ENCODE measurements at places on chromosomes 2 and 18.

- DNase-seq: no peak
These were observed 63.7 kb downstream of the UXS1 start for GRCh38 chr2:106130251-106130998.

- DNase-seq: no peak
These were observed 115.6 kb upstream of the OTOS start for GRCh38 chr2:240255811-240256703.

DNA sequence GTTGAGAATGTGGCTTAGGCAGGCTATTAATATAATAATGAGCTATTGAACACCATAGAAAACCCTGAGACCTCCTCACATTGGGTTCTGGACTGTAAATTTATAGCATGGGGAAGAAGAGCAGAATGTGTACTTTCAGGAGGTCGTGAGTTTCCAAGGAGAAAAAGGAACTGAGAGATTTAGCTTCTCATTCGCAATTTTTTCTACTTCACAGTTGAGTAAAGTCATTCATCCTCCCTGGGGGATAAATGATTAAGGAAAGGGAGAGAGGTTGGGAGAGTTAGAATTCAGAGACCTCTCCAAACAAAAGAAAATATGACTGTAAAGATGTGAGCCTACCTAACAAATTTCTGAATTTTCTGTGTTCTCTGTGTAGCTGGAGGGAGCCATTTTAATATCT, 205.8 kb upstream of the CYRIA start:
- no peak for DNase-seq

DNA sequence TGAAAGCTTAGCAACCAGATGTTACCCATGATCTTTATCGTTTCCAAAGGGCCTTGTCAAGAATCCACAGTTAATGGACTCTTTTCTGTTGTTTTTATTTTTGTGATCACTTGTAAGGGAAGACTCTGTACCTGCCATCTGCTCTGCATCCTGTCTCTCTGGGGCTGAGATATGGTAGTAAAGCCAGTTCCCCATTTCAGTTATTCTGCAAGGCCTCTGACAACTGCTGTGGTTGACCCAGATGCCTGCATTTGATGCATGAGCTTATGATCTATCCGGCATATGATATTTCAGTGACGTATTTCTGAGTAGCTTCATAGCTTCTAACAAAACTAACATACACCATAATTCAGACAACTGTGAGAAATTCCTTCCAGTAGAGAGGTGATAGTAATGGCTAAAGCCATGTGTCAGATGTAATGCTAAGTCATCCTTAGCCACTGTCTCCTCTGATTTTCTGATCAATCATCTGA, 105.1 kb downstream of the TPO start:
- no peak for DNase-seq

DNA sequence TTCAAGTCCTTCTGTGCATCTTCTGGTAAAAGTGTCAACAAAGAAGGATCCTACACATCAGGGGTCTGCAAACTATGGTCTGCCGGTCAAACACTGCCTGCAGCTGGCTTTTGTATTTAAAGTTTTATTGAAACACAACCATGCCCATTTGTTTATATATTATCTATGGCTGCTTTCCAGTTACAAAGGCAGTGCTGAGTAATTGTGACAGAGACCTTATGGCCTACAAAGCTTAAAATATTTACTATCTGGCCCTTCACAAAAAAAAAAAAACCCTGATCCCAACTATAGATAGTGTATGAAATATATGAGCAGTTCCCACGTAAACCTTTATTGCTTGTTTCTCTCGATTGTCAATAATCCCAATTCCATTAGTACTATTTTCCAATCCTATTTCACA, 101.4 kb downstream of the RBMS1 start:
- DNase-seq: no peak

DNA sequence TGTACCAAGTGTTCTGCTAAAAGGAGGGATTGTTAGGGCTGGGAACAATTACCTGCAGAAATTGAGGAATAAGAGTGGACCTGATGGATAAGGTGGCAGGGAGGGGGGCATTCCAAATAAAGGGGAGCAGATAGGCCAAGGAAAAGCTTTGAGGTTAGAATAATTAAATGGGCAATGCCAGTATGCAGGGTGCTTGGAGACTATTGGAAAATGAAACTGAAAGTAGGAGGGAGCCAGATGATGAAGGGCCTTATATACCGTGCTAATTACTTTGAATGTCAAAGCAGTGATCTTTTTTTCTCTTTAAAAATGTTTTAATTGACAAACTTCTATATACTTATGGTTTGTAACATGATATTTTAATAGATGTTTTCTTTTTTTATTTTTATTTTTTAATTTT, 42.9 kb downstream of the MMADHC start:
- no peak for DNase-seq

GRCh38 chr2:216777637-216778273, 82.1 kb downstream of the TNP1 start:
- DNase-seq: no peak

- no peak for DNase-seq
These were observed 95.9 kb downstream of the LPIN1 start for GRCh38 chr2:11842336-11842735.

GRCh38 chr2:166293984-166294383, 81.8 kb downstream of the SCN9A start:
- DNase-seq: no peak

GRCh38 chr2:86035376-86035882, 70.3 kb downstream of the POLR1A start:
- DNase-seq: no peak
